AG09319 (cell line): ENCODE measurements at places on chromosomes 12 and 14.

GRCh38 chr14:53331921-53332320, 178.8 kb upstream of the DDHD1 start:
- no peak for DNase-seq

GRCh38 chr14:106842687-106843086, 1316.3 kb downstream of the TMEM121 start:
- no peak for DNase-seq

DNA sequence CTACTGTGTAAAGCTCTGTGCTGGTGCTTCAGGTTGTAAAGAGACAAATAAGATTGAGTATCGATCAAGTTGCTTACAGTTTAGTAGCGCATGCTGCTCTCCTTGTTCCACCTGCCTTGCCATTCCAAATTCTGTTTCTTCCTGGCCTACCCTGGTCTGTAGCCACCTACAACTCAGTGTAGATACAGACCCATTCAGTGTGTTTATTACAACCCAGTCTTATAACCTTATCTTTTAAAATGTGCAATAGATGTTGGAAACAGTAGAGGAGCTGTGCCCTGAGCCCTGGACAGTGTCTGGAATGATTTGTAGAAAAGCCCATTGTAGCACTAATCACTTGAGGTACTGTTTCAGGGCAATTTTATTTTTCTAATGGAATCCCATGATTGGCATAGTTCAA, 68.5 kb downstream of the DIP2B start:
- DNase-seq: no peak

GRCh38 chr12:10155966-10156365, 16.0 kb downstream of the OLR1 start:
- no peak for DNase-seq

DNA sequence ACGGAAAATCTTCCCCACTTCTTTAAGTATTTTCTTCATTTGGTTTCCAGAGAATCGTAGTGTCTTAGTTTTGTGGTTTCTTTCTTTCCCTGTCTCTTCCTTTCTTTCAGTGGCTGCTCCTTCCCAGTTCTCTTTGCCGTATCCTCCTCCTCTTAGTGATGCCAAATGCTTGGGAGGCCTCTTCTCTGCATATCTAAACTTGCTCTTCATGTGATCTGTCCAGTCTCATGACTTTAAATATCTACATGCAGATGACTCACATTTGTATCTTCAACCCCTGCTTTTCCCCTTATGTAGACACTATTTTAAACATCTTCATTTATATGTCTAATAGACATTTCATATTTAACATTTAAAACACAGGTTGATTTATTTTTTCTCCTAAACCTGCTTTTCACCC, 149.2 kb downstream of the PTCSC3 start:
- no peak for DNase-seq

DNA sequence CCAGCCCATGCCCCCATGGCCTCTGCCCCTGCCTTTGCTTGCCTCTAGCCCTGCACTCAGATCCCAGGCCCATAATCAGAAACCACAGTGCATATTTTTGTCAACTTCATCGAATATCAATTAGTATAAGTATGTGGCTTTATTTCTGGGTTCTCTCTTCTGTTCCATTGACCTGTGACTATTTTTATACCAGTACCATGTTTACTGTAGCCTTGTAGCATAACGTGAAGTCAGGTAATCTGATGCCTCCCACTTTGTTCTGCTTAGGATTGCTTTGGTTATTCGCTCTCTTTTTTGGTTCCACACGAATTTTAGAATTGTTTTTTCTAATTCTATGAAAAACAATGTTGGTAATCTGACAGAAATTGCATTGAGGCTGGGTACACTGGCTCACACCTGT, 14.9 kb downstream of the EEA1 start:
- no peak for DNase-seq

DNA sequence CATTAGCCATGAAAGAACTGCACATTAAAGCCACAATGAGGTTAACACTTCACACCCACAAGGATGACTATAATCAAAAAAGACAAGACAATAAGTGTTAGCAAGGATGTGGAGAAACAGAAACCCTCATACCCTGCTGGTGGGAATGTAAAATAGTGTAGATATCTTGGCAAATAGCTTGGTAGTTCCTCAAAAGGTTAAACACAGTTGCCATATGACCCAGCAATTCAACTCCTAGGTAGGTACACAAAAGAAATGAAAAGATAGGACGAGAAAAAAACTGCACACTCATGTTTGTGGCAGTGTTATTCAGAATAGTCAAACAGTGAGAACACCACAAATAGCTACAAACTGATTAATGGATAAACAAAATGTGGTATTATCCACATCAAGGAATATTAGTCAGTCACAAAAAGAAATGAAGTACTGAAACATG, 93.5 kb downstream of the ATXN2 start:
- DNase-seq: no peak

DNA sequence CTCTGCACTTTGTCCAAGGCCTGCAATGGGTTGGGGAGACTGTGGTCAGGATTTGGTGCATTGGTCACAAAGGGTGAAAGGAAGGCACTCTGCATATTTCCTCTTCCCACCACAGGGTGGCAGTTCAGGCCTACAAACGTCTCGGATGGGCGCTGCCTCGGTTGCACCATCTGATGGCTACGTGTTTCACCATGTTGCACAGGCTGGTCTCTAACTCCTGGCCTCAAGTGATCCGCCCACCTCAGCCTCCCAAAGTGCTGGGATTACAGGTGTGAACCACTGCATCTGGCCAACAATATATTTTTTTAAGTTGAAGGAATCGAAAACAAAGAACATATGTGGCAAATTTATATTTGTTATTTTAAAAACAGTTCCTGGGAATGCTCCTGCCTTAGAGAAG, 35.1 kb downstream of the TMBIM6 start:
- peak; percentile 67 for DNase-seq

GRCh38 chr14:47675466-47676314, at the start of gene MDGA2:
MDGA2 (minus strand) TSS chr14:47675605.
- no peak for DNase-seq

GRCh38 chr14:39440975-39441374, 8.7 kb upstream of the FBXO33 start:
- DNase-seq: no peak

GRCh38 chr12:121214855-121215745, 5.2 kb downstream of the P2RX4 start:
- DNase-seq: peak; percentile 50

- no peak for DNase-seq
Observed at GRCh38 chr14:102557434-102558226, 34.8 kb upstream of the RCOR1 start.

- no peak for DNase-seq
Observed at GRCh38 chr12:130835011-130835410, 4.0 kb downstream of the STX2 start.

DNA sequence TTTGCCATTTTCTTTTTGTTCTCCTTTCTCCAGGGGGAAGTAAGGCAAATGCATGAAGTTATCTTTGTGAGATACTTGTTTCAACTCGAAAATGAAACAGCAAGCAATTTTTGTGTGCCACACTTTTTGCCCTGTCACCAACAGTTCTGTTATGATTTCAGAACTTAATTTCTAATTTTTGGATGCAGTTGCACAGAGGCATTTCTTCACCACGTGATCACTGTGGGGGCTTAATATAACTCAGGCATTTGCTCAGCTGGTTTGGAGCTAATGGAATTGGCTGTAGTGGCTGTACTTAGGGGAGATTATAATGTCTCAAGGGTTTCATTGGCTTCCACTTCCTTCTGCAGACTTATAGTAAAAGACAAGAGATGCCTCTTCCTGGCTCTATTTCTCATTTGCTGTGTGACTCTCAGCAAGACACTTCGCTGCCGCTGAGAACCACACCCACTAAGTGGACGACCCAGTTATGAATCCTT, 452.4 kb downstream of the RAD51B start:
- no peak for DNase-seq

GRCh38 chr12:111126331-111126730, 206.0 kb upstream of the MYL2 start:
- DNase-seq: no peak

- no peak for DNase-seq
Observed at GRCh38 chr12:25207411-25207810, 12.4 kb downstream of the ETFRF1 start.

DNA sequence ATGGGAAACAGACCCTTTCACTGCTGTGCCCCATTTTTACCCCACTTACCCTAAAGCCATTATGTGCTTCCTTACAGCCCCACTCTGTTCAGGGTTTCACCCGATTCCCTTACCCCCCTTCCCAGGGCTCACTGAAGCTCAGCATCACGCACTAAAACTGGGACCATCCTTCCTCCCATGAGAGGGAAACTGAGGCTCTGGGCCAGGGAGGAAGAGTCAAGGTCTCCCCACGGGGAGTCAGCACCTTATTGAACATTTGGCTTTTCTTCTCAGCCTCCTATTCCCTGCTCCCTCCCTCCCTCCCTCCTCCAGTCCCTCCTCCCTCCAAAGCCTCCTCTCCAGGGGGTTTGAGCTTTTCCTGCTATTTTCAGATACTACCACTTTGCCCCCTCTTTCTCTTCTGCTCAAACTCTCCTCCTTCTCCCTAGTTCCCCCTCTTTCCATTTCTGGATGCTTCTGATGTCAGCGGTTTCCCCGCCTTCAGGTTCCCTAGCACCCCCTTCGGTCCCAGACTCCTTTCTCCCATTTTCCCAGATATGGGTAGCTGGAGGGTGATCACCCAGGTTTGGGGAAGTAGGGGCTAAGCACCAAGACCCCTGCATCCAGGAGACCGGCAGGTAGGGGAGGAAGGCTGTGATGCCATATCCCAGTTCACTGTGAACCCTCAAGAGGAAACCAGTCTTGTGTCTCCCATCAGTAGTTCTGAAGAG, 960 bp downstream of the GPR162 start:
- DNase-seq: no peak

DNA sequence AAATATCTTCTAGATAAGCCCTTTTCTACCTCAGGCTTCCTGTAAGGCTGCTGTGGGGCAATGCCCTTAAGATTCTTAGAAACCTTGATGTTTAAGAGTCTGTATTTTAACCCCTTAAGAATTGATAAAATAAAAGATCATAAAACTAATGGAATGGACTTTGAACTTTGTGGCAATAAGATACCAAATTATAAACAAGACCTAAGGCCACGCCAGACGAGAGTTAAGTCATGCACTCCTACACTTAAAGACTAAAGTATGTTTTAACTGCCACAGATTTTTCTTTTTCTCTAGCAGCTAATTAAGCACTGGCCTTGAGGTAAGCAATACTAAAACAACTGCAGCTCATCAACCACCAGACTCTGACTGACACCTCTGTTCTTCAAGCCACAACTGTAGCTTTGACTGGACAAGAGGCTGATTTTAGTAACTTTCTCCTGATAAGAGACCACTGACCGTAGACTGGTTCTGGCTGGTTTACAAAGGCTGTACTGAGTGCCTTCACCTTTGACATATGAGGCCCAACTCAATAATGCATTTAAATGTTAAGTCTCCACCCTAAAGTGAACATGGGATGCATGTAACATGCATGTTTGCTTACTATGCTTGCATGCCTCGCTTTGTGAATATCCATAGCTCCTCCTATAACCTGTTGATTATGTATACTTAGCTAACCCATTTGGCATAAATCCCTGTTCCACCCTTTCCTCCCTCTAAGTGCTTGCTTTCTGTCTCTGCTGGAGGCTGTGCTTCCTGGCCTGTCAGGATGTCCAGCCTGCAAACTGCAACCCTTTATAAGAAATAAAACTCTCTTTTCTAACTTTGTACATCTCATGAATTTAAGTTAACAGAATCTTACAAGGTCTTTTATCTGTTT, 71.9 kb downstream of the KLHL28 start:
- DNase-seq: no peak

DNA sequence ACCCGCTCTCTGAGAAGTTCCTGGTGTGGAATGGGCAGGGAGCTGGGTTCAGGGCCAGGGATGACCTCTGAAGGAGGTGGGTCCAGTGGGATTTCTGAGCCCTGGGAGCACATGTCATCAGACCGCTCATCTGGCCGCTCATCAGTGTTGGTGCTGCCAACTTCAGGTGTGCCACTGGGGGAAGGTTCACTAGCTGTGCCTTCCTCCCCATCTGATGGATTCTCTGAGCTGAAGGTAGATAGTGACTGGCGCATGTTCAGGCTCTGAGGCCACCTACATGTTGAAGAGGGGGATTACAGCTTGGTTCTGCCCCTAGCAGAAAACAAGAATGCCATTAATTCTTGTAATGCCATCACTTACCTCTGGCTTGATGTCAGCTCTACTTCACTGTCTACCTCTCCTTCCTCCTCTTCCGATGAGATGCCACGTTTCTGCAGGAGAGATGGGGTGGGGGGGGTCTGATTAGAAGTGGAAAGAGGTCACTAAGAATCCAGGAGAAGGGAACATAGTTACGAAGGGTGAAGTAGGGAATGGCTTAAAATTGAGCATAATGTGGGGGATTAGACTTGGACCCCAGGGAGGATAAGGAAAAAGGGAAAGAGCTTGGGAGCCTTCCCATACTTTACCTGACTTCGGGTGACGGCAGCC, 17.2 kb downstream of the MAP3K12 start:
- no peak for DNase-seq

DNA sequence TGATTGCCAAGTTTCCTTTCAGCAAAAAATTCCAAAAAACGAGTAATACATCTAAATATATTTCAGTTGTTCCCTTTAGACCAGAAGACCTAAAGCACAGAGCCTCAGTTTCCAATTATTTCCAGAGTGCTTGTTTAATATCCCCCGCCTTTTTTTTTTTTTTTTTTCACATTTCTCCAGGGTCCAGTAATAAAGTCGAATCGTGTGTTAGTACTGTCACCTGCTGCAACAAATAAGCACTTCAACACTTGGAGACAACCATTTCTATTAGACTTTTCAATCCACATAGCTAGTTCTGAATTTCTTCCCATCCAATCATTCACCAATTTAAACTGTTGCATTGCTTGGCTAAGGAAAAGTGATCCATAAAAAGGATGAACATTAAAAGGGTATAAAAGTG, 13.6 kb downstream of the PDE6H start:
- DNase-seq: no peak

DNA sequence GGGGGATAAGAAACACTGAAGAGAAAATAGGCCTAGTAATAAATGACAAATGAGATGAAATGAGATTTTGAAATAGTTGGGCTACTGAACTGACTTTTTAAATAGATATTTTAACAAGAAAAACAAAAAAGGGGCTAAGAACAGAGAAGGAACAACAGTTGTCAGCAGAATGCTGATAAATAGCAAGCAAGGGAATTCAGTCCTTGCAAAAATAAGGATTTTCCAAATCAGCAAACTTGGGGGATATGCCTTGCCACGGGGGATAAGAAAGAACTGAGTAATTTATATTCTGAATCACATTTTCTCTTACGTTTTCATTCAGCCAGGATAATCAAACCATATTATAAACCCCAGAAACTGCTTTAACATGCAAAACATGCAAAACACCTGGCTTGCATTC, 12.9 kb upstream of the CCDC196 start:
- no peak for DNase-seq

GRCh38 chr14:81120501-81120900, 100.3 kb downstream of the GTF2A1 start:
- no peak for DNase-seq

GRCh38 chr14:98138666-98139065, 1133.3 kb downstream of the BCL11B start:
- no peak for DNase-seq

GRCh38 chr14:99621948-99622347, 17.9 kb upstream of the CCDC85C start:
- DNase-seq: no peak
